ENCODE measurements at places on chromosomes 5 and 9. TPM values are rescaled to one million over a fixed set of nuclear protein-coding genes. Genes with fewer than 3 reads are reported as not detected.

The S100Z gene
- total RNA-seq, result 1.9 TPM

The PITX1 gene
- total RNA-seq, result not detected

The CDHR2 gene
- total RNA-seq, result 2.4 TPM

The GDNF gene
- total RNA-seq, result not detected

The RNF183 gene
- total RNA-seq, result 0.14 TPM

The EFNA5 gene
- not detected for total RNA-seq

The PCDHB4 gene
- not detected for total RNA-seq

The ESM1 gene
- 1.1 TPM for total RNA-seq

The S1PR3 gene
- 0.06 TPM for total RNA-seq

The SPATA31D4 gene
- total RNA-seq, result not detected

The SLC34A3 gene
- total RNA-seq, result not detected

The STPG3 gene
- total RNA-seq, result not detected

The FGD3 gene
- total RNA-seq, result 161 TPM

The SPRY4 gene
- total RNA-seq, result 1.7 TPM

The BAAT gene
- not detected for total RNA-seq

The FAM151B gene
- 1.0 TPM for total RNA-seq

The PHYHD1 gene
- 1.6 TPM for total RNA-seq

The ZSWIM6 gene
- total RNA-seq, result 6.5 TPM

The EGFL7 gene
- 1.00 TPM for total RNA-seq

The NOXA1 gene
- 2.8 TPM for total RNA-seq

The PCDHA5 gene
- not detected for total RNA-seq

The CD14 gene
- 4.1 TPM for total RNA-seq

The BRD9 gene
- 63.5 TPM for total RNA-seq

Measured in activated naive CD8-positive, alpha-beta T cell treated with anti-CD3 and anti-CD28 coated beads, Interleukin-2, amount 10 ng/mL, durations not matched to agents 7 days and 5 days (primary cell).